ENCODE measurements at places on chromosomes 3 and 15.

- DNase-seq = no peak
Observed at GRCh38 chr3:55205990-55206389, 278.1 kb upstream of the LRTM1 start.

GRCh38 chr15:67915461-67916374 is 75.9 kb upstream of the RNU6-1 start:
- DNase-seq = peak; percentile 41

DNA sequence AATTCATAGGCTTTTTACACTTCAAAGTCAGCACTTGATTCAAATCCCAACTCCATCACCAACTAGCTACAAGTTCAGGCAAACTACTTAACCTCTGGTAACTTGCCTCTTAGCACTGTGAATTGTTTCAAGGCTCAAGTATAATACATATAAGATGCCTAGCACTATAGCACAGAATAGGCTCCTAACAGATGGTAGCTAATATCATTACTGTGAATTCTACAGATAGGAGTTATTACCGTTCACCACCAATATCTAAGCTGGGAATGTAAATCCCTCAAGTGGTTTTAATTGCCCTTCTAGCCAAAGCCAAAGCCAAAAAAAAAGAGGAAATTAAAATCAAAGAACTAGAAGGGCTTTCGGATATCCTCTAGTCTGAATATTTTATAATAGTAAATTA is 15.4 kb downstream of the DLG1 start:
- DNase-seq = no peak

GRCh38 chr15:101037090-101037830 is 118.1 kb downstream of the LRRK1 start:
- no peak for DNase-seq

DNA sequence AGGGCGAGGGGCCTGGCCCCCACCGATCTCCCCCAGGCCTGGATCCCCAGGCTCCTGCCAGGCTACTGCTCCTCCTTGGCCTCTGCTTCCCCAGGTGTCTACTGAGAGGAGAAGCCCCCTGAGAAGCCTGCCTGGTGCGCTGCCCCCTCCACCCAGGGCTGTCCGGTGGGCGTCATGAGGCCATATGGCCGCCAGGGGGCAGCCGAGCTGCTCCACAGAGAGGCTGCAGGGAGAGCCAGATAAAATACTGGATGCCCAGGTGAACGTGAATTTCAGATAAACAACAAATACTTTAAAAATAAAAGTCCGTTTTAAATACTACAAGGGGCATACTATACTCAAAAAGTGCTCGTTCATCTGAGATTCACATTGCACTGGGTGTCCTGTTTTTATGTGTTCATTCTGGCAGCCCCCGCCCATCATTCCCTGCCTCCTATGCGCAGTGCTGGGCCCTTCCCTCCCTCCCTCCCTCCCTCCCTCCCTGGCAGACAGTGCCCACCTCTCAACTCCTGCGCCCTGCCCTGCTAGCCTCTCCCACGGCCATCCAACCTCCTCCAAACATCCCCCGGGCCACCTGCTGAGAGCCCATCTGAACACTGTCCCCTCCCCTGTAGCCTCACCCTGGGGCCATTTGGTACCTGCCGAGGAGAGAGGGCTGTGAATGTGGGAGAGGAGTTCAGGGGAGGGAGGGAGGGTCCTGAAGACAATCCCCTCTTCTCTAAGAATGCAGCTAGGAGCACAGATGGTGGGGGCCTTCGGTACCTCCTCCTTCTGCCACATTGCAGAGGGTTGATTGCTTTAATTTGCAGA is 29.6 kb downstream of the PSTPIP1 start:
- no peak for DNase-seq

DNA sequence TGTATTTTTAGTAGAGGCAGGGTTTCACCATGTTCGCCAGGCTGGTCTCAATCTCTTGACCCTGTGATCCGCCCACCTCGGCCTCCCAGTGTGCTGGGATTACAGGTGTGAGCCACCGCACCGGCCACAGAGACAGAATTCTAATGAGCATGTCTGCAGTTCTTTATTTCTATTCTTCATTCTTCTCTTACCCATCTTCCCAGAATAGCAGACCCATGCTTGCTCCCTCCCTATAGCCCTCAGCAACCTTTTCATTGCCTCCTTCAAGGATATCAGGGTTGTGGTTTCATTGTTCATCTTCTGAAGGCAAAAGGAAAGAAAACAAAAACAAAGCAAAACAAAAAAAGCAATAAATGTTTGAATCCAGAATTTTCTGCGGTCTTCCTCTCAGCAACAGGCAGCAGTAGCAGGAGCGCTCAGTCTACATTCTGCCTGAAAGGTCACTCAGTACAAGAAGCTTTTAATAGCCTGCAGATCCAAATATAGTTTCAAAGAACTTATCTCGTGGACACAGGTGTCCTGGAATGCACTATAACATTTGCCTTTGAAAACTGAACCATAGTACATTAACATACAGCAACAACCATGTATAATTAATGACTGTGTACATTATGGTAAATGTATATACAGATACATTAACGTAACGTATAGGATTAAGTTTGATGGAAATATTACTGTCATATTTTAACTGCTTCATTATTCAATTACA is at the start of gene SMCO1:
Gene SMCO1, minus strand, starts transcription at position 434 of the 709 bp plus-strand sequence. Its CDS starts 137 bp downstream, at position 297.
- no peak for DNase-seq

Data from skin of body (tissue), 3 donors.